ENCODE measurements at places on chromosomes 4 and X.

GRCh38 chr4:134906404-134907023, 704.9 kb upstream of the PABPC4L start:
- DNase-seq = no peak

DNA sequence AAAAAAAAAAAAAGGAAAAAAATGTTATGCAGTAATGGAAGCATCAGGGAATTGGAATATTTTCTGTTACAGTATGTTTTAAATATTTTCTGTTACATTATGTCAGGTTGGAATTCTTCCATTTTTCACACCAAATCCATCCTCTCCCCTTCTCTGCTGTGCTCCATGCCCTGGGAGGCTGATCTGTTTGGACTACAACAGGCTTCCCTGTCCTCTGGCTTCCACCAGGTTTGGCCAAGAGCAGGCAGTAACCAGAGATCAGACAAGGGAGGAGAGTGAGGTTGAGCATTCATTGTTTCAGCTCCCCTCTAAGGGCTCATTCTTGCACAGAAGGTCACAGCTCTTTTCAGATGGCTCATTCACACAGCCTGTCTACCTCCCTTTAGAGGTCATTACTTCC, 11.7 kb upstream of the TMEM184C start:
- DNase-seq = no peak

- DNase-seq = no peak
These were observed 162.3 kb upstream of the PSAPL1 start for GRCh38 chr4:7596918-7597606.

GRCh38 chrX:11585174-11585573, 80.5 kb downstream of the ARHGAP6 start:
- no peak for DNase-seq

GRCh38 chrX:5142644-5143043, 1086.0 kb downstream of the NLGN4X start:
- DNase-seq = no peak

DNA sequence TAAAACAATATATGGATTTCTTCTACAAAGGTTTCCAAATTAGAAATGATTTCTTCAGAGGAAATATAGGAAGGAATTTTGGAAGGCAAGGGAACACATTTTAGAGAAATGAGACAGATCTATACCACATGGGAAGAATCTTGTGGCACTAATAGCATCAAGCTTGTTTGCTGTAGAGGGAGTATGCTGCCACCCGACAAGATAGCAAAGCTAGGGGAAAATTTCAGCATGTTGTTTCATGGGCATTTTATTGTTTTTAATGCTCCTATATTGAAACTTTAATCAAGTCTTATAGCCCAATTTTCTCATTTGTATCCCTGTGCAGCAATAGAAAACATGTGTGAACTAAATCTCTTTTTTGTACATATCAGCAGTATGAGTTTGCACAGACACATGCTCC, 551.7 kb upstream of the INTU start:
- DNase-seq = no peak

- DNase-seq = no peak
These were observed 41.6 kb upstream of the UGDH start for GRCh38 chr4:39568805-39569204.

GRCh38 chr4:153082322-153083301, 121.6 kb upstream of the TRIM2 start:
- DNase-seq = no peak

DNA sequence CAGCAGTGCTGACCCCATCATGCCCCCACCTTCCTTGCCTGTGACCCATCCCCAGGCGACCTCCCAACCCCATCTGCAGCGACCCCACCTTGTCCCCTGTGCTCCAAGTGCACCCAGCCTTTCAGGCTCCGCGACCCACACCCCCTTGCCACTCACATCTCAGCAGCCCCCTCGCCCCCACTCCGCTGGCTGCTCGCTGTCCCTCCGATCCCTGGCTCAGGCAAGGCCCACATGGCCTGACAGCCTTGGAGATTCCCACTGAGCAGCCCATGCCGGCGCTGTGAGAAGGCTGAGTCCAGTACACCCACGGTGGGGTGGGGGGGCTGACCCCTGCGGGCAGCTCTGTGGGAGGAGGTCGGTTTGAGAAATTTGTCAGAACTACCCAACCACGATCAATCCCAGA, 9.1 kb downstream of the ZFYVE28 start:
- DNase-seq = no peak

DNA sequence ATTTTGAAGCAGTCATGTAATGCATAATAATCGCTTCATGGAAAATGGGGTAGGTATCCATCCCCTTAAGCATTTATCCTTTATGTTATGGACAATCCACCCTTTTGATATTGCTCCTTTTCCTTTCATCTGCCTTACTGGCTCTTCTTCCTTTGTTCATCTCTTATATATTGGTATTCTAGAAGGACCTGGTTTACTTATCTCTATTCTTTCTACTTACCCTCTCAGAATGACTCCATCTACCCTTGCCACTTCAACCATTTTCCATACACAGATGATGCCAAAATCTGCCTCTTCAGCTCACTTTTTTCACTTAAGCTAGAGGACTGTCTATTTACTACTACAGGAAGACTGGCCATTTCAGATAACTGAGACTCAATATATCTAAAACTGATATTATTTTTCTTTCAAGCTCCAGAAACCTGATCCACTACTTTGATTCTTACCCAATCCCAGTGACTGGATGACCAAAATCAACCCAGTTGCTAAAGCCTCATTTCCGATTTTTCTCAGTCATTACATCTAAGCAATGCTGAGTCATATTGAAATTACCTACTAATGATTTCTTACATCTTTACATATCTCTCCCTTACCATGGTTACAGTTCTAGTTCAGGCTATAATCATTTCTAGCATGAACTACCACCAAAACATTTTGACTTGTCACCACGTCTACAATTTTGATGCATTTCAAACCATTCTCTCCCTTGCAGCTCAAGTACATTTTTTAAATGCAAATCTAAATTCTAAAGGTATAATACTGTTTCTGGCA, 93.7 kb downstream of the FAAH2 start:
- DNase-seq = no peak

GRCh38 chr4:52051615-52052474, 741 bp downstream of the SPATA18 start:
- no peak for DNase-seq

DNA sequence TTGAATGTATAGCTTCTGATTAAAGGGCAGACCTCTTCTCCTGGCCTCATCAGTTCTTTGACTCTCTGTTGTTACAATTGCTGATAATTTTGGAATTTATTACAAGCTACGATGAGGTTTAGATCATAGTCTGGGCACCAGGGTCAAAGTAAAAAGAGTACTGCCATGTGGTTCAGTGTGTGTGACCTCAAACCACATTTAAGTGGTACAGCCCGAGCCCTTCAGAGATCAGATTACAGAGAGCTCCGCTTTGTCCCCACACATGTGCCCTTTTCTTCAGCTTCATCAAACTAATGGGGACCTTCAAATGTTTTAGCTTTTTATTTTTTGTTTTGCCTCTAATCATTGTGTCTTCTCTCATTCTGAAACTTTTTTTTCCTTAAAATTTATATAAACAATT, 37.1 kb downstream of the SPANXN2 start:
- no peak for DNase-seq

DNA sequence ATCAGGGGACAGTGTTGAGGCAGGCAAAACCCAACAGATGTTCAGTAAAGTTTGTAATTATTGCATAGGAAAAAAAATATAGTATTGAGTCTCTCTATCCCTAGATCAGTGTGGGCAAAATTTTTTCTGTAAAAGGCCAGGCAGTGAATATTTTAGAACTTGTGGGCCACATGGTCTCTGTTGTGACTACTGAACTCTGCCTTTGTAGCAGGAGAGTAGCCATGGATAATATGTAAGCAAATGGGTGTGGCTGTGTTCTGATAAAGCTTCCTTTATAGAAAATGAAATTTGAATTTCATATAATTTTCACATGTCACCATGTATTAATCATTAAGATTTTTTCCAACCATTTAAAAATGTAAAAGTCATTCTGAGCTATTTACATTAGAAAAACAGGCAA, 193.1 kb downstream of the MID1 start:
- no peak for DNase-seq

GRCh38 chrX:105845631-105846030, 23.3 kb downstream of the NRK start:
- DNase-seq = no peak

GRCh38 chrX:115697806-115698205, 136.8 kb downstream of the PLS3 start:
- no peak for DNase-seq

GRCh38 chr4:54976682-54977081, 148.7 kb downstream of the KDR start:
- no peak for DNase-seq

DNA sequence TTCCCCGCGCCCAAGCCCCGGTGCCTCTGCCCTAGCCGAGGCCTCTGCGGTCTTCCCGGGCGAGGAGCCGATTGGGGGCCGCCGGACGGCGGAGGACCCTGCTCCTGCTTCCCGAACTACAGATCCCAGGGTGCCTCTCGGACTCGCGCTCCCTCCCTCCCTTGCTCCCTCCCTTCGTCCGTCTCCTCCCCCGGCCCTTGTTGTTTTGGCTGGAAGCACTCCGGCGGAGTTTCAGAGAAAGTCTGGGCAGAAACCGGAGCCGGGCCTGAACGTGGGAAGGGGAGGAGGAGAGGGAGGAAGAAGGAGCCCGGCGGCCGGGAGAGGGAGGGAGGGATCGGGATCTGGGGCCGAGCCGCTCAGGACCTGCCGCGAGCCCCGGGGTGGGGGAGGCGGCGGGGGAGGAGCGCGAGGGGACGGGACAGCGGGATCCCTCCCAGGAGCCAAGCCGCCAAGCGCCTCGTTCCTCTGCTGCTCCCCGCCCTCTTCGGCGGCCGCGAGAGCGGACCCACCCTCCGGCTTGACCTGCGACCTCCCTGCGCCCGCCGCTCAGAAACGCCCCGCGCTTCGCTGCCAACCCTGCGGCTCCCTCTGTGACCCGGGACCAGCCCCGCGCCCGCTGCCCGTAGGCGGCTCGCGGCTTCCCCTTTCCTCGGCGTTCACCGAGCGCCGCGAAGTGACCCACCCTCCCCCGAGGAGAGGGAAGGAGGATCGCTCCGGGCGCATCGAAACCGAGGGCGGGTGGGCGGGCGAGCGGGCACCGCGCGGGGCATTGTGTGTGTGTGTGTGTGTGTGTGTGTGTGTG, 496 bp upstream of the GAB1 start:
- no peak for DNase-seq

DNA sequence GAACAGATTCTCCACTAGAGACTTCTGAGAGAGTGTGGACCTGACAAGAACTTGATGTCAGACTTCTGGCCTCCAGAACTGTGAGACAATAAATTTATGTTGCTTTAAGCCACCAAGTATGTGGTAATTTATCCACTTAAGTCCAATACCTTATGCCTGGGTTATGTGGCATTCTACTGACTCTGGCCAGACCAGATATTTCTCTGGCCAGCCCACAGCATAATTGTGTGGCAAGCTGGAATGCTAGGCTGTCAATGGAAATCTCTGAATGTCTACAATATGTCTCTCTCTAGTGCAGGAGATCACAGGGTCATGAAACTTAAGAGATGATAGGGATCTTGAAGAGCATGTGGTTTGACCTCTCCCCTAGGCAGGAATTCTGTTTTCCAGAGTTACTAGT, 251.0 kb downstream of the ZNF674 start:
- DNase-seq = no peak

DNA sequence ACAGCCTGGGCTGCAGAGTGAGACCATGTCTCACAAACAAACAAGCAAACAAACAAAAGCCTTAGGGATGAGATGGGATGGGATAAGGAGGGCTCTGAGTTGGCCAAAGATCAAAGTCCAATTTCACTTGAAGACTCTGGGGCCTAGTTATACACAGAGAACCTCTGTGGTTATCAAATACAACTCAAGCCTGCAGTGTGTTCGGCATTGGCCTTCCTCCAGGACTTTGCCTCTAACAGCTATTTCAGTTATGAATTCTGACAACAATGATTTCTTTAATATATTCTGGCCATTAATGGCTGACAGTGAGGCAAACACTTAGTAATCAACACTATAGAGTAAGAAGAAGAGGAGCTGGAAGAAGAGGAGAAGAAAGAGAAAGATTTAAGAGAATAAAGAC, 171.1 kb downstream of the PDGFRA start:
- no peak for DNase-seq

DNA sequence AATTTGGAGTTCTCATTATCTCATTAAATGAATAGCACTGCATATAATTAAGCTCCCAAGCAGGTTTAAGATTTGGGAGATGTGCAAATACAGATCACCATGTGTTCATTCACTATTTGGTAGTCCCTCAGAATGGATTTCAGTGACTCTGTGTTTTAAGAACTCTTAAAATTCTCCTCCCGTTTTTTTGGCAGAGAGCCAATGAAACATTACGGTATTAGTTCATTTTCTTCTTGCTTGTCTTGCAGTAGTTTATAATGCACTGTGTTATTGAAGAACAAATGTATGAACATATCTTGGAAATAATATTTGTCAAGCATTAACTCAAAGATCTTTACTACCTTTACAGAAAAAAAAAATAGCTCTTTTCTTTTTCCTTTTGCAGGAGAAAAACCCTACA, 32.7 kb downstream of the KLF3 start:
- DNase-seq = no peak

- no peak for DNase-seq
These were observed 36.2 kb downstream of the DCX start for GRCh38 chrX:111375747-111376146.

DNA sequence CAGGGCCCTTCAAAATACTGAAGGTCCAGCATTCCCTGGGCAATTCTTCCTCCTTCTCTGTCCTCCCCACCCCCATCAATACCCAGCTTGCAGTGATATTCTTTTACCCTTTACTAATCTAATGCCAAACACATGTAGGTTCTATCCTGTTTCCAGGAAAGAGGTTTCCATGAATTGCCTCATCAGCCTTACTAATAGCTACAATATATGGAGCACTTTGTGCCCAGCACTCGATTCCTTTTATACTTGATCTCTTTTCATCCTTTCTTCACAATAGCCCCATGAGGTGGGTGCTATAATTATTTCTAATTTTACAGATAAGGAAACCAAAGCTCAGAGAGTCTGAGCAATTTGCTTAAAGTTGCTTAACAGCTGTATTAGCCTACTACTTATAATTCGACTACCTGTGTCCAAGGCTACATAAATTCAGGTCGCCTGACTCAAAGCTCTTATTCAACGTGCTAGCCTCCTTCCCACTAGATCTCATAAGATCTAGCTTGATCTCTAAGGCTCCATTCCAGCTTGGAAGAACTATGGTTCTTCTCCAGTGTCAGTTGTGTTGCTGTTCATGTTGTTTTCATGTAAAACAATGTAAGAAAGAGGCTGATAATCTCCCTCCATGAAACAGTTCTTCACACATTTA, 229.6 kb upstream of the PGRMC2 start:
- no peak for DNase-seq

DNA sequence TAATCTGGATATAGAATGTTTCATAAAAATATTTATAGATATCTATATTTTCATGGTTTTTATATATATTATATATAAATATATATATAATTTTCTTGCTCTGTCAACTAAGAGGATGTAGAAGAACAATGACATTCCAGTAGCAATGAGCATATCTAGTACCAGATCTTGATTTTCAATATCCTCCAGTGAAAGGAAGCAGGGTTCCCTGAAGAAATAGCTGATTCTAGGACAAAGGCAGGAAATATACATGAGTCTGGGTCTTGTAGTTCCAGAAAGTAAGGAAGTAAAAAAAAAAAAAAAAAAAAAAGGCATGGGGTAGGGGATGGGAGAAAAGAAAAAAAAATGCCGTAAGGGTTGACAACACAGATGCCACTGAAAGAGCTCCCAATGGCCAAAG, 241.4 kb downstream of the RASL11B start:
- DNase-seq = no peak

Data from stimulated activated CD4-positive, alpha-beta T cell treated with anti-CD3 and anti-CD28 coated beads, Interleukin-1b, Interleukin-23, amount 100 ng/mL, for 1 hour (primary cell).